ENCODE measurements at places on chromosomes 5 and 9.

- no peak for DNase-seq
Observed at GRCh38 chr5:163730206-163730756, 224.9 kb downstream of the MAT2B start.

DNA sequence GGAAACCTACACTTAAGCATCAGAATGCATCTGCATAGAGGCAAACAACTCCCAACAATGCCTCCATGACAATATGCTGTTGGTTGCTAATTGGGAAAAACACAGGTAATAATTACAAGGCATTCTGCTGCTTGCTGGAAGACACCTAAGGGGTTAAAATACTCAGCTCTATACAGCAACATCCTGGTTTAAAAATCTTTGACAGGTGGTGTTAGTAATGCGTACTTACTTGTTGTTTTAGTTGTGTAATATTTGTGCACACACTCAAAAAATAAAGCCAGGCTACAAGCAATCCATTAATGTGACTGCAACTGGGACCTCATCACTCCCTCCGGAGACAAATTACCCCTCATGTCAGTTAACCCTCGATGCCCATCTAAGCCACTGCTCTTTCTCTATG, 126.3 kb upstream of the ELL2 start:
- DNase-seq, result no peak

DNA sequence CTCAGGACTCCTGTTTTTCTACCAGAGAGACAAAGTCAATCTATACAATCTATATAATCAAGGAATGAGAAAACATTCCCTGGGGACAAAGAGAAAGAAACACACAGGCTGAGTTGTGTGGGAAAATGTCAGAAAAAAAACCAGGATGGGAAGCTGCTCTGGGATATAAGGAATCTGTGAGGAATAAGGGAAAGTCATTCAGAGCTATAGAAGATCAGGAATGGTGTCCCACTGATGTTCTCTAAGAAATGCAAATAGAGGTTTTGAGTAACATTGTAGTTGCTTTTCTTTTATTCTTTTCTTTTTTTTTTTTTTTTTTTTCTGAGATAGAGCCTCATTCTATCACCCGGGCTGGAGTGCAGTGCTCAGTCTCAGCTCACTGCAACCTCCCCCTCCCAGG, 605.9 kb upstream of the KLF4 start:
- DNase-seq, result no peak

GRCh38 chr9:128146591-128147120, 2.6 kb upstream of the LCN2 start:
- DNase-seq, result no peak

GRCh38 chr5:124371111-124371706, 375.2 kb downstream of the ZNF608 start:
- no peak for DNase-seq

DNA sequence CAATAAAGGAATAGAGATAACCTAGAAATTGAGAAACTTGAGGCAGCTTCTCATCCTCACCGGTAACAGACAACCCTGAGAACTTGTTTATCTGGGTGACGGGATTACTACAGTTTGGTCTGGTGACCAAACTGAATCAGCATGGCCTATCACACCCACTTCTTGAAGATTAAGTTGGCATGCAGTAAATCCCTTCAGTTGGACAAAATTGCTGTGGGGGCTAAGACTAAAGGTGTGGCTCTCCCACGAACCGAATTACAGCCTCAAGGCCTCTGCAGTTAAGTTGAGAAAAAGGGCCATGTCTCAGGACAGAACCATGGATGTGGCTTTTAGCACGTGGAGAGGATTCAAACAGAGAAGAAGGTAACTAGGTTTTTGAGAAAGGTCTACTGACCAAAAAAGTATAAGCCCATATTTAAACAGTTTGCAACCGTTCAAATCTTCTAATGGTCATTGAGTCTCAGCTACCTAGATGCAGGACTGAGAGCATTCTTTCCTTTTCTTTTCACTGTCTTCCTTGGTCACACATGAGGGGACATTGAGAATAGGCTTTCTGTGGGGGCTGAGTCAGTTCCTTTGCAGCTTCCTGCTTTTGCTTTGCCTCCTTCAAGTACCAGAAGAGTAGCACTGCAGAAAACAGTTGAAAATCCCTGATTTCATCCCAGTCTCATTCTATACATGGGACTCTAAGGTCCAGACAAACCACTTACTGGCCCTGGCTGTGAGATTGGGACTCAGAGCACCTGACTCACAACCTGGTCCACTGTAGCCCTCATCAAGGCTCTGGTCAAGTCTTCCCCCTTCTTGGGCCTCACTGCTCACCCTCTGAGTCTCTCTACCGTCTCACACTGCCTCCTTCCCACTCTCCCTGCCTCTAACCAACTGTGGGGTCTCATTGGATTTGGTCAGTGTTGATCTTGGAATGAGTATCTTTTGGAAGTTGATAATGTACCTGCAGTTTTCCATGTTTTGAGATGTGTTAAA, 30.9 kb downstream of the PDE6A start:
- DNase-seq, result no peak

DNA sequence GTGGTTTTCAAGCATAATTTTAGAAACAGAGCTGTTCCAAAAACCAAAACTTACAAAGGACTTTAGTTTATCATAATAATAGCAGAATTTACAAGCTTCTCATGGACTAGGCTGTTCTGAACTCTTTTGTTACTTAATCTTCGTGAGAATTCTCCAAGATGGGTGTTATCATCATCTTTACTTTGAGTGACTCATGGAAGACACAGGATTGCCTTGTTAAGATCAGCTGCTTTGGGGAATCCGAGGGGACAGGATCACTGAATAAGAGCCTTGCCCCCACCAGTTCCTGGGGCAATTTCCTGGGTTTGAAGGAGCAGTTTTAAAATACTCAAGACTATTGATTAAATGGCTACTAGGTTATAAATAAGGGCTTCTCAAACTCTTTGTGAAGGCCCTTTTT, 80.5 kb downstream of the CFAP90 start:
- no peak for DNase-seq

GRCh38 chr5:170426149-170426767, 37.1 kb upstream of the KCNMB1 start:
- no peak for DNase-seq

GRCh38 chr5:169801781-169802180, 164.7 kb downstream of the DOCK2 start:
- no peak for DNase-seq

GRCh38 chr9:132241840-132242620, 80.2 kb downstream of the NTNG2 start:
- peak; percentile 46 for DNase-seq

DNA sequence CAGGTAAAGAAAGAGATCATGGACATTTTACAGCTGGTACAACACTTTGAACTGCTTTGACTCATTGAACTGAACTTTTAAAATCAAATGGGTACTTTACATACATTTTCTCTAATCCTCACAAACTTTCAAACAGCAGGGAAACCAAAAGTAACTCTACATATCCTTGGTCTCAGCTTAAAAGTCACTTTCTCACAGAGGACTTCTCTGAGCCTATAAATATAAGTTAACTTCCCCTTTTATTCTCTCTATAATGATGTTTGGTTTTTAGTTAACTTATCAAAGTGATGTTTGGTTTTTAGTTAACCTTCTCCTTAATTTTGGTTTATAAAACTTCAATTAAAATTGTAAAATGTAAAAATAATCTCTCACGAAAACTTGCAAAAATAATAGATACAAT, 209.8 kb downstream of the MCTP1 start:
- DNase-seq, result no peak

- no peak for DNase-seq
Observed at GRCh38 chr5:87081016-87081415, 186.7 kb upstream of the RASA1 start.

GRCh38 chr9:99722877-99723276, 98.8 kb upstream of the NR4A3 start:
- DNase-seq, result no peak

DNA sequence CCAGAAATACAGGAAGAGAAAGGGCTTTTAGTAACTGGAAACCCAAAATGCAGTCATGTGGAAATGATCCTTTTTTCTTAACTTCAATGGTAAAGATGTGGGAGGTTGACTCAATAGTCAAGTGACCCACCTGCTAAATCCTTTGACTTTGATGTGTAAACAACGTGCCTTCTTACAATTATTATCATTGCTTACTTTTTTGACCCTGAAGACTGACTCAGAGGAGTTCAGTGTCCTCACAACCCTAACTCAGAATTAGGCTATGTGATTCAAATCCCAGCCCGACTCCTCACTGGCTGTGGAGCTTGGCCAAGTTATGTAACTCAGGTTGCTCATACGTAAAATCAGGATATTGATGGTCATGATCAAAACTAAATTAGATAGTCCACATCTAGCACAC, 27.9 kb downstream of the ANXA1 start:
- DNase-seq, result no peak

DNA sequence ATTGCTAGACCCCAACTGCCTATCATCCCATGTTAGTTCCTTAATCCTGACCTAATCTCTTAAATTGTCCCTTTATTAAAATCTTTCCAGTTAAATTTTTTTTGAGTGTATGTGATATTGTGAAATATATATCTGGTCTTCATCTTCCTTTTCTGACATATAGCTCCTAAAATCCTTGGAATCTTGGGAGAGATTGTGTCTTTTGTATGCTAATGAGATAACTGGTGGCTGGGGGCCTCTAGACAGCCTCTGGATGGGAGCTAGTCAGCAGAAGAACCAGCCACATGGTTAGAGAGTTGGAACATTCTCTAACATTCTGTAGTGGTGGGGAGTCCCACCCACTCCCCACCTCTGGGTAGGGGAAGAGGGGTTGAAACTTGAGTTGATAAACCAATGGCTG, 3.7 kb upstream of the CCL19 start:
- no peak for DNase-seq

- DNase-seq, result peak; percentile 62
Observed at GRCh38 chr5:132456296-132456986, 34.1 kb downstream of the IRF1 start.

- DNase-seq, result no peak
Observed at GRCh38 chr5:122576256-122577016, 198.4 kb upstream of the SNX2 start.

DNA sequence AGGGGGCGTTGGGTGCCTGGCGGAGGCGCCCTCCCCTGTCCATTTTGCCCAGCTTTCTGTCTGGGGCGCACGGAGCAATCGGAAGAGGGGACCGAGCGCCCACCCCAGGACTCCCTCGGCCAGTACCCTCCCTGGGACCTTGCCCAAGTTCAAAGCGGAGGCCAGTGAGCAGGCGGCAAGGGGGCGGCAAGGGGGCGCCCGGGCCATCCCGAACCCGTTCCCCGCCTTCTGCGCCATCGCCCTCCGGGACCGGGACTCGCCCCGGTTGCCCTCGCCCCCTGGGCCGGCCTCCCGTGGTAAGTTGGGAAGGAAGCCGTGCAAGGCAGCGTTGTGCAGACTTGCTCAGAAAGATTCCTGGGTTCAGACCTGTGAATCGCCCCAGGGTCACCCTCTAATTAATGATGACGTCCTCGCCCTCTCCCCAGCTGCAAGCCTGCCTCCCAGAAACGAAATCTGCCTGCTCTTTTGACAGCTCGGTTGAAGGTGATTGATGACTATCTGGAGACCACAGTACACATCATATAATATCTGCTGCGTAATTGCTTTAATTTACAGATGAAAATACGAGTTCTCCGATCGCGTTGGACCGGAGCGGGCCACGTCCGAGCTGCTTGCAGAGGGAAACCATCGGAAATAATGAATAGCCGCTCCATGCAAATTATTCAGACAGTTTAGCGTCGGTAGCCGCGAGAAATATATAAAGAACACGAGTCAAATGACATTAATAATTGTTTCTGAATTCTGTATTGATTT, 1.4 kb upstream of the IRX4 start:
- no peak for DNase-seq

DNA sequence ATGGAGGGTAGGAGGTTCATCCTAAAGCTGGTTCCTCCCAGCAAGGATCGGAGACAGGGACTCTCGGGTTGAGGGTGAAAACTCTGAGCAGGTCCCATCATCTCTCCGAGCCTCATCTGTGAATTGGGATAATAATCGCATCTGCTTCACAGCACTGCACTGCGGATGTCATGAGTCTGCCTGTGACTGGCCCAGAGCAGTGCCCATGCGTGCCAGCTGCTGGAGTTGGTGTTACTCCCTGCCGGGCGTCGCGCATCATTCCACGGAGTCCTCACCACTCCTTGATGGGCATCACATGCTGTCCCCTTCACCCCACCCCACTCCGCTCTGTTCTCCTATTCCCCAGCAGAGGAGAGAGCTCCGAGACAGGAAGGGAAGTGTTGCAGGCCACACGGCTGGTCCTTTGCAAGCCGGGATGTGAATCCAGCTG, 35.1 kb upstream of the ORM1 start:
- DNase-seq, result no peak

DNA sequence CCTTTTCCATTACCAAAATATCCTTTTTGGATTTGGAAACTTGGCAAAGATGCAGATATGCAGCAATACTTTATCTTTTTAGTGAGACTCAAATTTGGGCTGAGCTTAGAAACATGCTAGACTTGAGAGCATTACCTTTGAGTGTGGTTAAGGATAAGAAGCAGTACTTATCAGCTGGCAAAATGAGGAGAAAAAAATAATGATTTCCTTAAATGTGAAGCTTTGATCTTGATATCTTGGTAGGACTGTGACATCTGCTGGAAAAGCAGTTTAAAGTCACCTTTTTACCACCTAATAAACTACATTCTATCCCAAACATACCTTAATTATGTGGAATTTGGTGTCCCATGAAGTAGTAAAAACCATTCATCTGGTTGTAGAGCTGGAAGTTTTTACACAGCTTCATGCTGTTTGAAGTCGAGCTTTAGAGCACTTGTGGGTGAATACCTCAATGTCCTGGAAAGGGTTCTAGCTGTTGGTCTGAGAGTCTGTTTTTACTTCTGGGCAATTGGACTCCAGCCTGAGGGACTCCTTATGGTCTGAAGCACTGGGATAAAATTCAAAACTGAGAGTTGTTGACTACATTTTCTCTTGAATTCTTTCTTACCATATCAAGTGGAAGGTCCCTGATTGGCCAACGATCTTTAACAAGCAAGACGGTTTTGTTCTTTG, 53.4 kb downstream of the LRRC70 start:
- DNase-seq, result no peak

DNA sequence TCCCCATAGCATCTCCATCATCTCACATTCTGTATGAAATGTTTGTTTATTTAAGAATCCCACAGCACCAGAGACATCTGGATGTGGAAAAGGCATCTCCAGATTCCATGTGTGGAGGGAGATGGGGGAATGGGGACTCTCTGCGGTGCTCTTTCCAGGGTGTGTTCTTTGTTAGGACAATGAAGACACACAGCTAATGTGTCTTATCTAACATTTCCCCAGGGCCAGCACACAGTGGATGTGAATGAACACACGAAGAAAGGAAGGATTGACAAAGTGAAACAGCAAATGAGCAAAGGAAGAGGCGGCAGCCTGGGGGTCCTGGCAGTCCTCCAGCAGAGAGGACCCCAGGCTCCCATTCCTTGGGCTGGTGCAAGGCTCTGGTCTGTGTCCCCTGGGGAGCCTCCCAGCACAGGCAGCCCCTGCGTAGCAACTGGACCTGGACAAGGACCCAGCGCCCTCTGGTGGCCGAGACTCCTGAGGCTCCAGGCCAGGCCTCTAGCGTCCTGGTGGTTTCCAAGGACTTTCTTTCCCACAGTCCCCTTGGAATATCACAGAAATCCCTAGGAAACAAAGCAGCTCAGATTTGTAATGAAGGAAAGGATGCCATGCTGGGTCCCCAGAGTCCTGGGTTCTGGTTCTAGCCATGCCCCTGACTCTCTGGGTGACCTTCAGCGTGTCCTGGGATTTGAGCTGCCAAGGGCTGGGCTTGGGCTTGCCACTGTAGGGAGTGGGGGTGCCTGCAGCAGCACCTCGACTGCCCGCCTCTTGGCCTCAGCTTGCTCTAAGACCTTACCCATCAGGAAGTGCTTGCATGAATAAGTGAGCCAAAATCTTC, 3.5 kb upstream of the PDLIM7 start:
- DNase-seq, result peak; percentile 87
